ENCODE measurements at places on chromosomes 7 and 10.

GRCh38 chr10:86862373-86862772 is 95.0 kb downstream of the MMRN2 start:
- no peaks in the 10 kb centered on the region for H3K27me3 ChIP-seq
- H3K36me3 ChIP-seq = no peaks in the 10 kb centered on the region
- H3K4me3 ChIP-seq = no peak overlapping the region
- peaks cover 14% of the 10 kb centered on the region for H3K4me1 ChIP-seq

DNA sequence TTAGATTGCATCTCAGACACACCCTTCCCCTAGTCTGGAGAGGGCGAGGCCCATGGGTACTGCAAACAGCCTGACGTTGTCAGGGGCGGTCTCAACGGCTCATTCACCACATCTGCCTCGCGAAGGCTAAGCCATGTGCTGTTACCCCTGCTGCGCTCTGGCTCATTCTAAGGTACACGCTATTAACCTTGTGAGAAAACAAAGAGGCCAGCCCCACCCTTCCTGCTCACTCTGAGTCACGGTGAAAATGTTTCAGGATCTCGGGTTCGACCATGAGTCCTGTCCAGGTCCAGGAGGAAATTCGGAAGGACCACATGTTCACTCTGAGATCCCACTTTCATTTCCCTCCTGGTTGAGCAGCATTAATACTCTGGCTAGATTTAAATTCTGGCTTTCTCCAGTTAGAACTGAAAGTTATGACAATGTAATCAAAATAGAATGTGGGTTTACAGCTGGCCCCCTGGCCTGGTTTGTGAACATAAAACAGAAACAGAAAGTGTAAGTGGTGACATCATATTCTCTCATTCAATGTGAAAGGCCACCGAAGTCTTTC is 55.2 kb downstream of the EGFR start:
- peaks cover 42% of the 10 kb centered on the region for H3K4me1 ChIP-seq
- H3K4me3 ChIP-seq = no peak overlapping the region
- peak overlapping the region; percentile 72 for H3K27ac ChIP-seq
- no peak for DNase-seq
- no peaks in the 10 kb centered on the region for H3K27me3 ChIP-seq

GRCh38 chr10:94116848-94117247 is 123.1 kb downstream of the PLCE1 start:
- no peak for DNase-seq
- H3K36me3 ChIP-seq = no peaks in the 10 kb centered on the region
- no peak overlapping the region for H3K4me3 ChIP-seq

- no peak overlapping the region for H3K4me3 ChIP-seq
- no peaks in the 10 kb centered on the region for H3K27me3 ChIP-seq
- no peaks in the 10 kb centered on the region for H3K36me3 ChIP-seq
- H3K4me1 ChIP-seq = no peaks in the 10 kb centered on the region
- no peak overlapping the region for H3K27ac ChIP-seq
Observed at GRCh38 chr10:87675396-87676376, 16.0 kb downstream of the PAPSS2 start.

DNA sequence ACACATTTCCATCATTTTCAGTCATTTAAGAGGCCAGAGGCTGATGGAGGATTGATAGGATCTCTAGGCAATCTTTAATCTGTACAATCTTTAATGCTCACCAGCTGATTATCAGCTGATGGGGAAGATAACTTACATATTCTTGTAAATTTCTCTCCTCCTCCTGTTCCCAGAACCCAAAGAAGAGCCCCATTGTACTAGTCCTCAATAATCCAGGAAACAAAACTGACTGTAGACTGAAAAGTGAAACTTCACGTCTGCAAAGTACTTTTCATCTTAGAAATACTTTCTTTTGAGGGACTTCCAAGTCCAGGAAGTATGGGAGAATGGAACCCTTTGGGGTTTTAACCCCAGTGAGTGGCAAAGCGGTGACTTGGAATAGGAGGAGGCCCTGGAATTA is 283.3 kb downstream of the FRMD4A start:
- no peaks in the 10 kb centered on the region for H3K36me3 ChIP-seq
- H3K4me1 ChIP-seq = no peaks in the 10 kb centered on the region
- H3K4me3 ChIP-seq = no peak overlapping the region
- H3K27me3 ChIP-seq = no peaks in the 10 kb centered on the region
- H3K27ac ChIP-seq = no peak overlapping the region

- H3K36me3 ChIP-seq = no peaks in the 10 kb centered on the region
- H3K27ac ChIP-seq = no peak overlapping the region
- H3K4me1 ChIP-seq = no peaks in the 10 kb centered on the region
- no peak overlapping the region for H3K4me3 ChIP-seq
- no peak for DNase-seq
- no peaks in the 10 kb centered on the region for H3K27me3 ChIP-seq
Observed at GRCh38 chr10:75978213-75978612, 546.8 kb downstream of the LRMDA start.

GRCh38 chr10:131802996-131803395 is 97.8 kb upstream of the PPP2R2D start:
- H3K4me1 ChIP-seq = no peaks in the 10 kb centered on the region
- H3K27me3 ChIP-seq = no peaks in the 10 kb centered on the region
- no peak overlapping the region for H3K4me3 ChIP-seq

GRCh38 chr7:133512560-133512959 is 259.7 kb downstream of the EXOC4 start:
- no peaks in the 10 kb centered on the region for H3K4me1 ChIP-seq
- no peak overlapping the region for H3K27ac ChIP-seq
- no peaks in the 10 kb centered on the region for H3K27me3 ChIP-seq
- no peaks in the 10 kb centered on the region for H3K36me3 ChIP-seq

DNA sequence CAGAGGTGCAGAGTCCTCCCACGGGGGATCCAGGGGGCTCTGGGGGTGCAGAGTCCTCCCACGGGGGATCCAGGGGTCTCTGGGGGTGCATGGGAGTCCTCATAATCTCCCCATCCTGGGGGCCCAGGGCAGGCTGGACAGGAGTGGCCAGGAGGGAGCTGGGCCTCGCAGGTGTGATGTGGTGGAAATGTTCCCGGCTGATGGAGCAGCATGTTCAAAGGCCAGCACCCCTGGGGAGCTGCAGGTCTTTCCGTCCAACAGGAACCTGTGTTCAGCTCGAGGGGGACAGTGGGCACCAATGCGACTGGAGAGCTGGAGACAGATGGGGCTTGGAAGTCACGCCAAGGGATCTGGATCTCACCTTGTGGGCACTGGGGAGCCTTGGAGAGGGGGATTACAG is 38.5 kb upstream of the PSMG3 start:
- no peak overlapping the region for H3K4me3 ChIP-seq
- H3K27ac ChIP-seq = no peak overlapping the region
- no peaks in the 10 kb centered on the region for H3K4me1 ChIP-seq
- H3K27me3 ChIP-seq = peaks cover 6% of the 10 kb centered on the region
- DNase-seq = no peak

GRCh38 chr10:49207113-49207512 is 18.9 kb upstream of the TMEM273 start:
- no peak overlapping the region for H3K27ac ChIP-seq
- H3K27me3 ChIP-seq = no peaks in the 10 kb centered on the region
- H3K4me3 ChIP-seq = no peak overlapping the region
- DNase-seq = no peak
- no peaks in the 10 kb centered on the region for H3K4me1 ChIP-seq

GRCh38 chr10:3258394-3258793 is 85.8 kb upstream of the PITRM1 start:
- no peaks in the 10 kb centered on the region for H3K4me1 ChIP-seq
- no peaks in the 10 kb centered on the region for H3K36me3 ChIP-seq
- no peak for DNase-seq

- no peaks in the 10 kb centered on the region for H3K36me3 ChIP-seq
- peaks cover 32% of the 10 kb centered on the region for H3K4me1 ChIP-seq
- no peak overlapping the region for H3K4me3 ChIP-seq
- no peak overlapping the region for H3K27ac ChIP-seq
- DNase-seq = no peak
Observed at GRCh38 chr10:117363028-117363427, 12.2 kb downstream of the PDZD8 start.

GRCh38 chr7:68720697-68721096 is 877.6 kb upstream of the AUTS2 start:
- no peak for DNase-seq
- no peak overlapping the region for H3K4me3 ChIP-seq
- H3K27me3 ChIP-seq = no peaks in the 10 kb centered on the region
- no peak overlapping the region for H3K27ac ChIP-seq
- H3K4me1 ChIP-seq = no peaks in the 10 kb centered on the region
- H3K36me3 ChIP-seq = no peaks in the 10 kb centered on the region

DNA sequence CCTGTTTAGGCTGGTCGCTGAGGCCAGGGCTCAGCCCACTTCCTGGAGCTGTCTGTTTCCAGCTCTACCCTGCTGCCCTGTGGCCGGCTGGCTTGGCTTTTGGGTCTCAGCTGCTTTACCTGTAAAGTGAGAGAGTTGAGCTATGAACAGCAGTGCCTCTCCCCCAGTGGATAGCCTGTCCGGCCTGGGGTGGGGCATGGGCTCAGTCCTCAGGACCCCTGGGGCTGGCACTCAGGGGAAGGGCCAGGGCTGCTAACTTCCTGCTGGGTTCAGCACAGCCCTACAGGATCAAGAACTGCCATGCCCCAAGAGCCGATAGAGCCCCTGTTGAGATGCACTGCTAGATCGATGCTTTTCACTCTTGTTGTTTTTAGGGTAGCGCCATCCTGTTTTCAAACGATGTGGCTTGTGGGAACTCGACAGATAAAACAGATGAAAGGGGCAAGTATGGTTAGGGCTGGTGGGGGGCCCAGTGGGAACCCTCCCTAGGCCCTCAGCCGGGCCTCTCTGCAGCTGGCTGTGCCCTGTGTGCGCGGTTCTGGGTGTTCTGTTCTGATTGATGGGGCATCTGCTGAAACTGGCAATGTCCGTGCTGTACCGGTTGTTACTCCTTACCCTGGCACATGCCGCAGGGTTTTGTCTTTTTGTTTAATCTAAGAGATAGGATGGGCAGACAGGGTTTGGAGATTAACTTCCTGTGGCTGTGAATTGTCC is 10.0 kb upstream of the SFRP5 start:
- H3K36me3 ChIP-seq = no peaks in the 10 kb centered on the region
- H3K4me3 ChIP-seq = no peak overlapping the region
- H3K27ac ChIP-seq = peak overlapping the region; percentile 41
- DNase-seq = no peak

DNA sequence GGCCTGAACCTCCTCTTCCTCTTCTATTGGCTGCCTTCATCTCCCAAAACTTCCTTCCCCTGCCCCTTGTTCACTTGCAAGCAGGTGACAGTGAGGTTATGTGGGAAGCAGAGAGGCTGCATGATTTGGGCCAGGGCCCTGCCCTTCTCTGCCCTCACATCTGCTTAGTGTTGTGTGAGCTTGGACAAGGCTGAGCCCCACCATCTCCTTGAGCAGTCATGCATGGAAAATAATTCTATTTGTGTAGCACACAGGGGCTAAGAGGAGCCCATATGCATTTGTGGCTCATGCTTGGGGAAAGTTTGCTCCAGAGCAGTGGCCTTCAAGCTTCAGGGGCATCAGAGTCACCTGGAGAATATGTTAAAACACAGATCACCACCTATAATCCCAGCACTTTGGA is 26.8 kb upstream of the AQP1 start:
- no peak overlapping the region for H3K4me3 ChIP-seq
- H3K4me1 ChIP-seq = no peaks in the 10 kb centered on the region
- H3K36me3 ChIP-seq = no peaks in the 10 kb centered on the region
- DNase-seq = no peak

DNA sequence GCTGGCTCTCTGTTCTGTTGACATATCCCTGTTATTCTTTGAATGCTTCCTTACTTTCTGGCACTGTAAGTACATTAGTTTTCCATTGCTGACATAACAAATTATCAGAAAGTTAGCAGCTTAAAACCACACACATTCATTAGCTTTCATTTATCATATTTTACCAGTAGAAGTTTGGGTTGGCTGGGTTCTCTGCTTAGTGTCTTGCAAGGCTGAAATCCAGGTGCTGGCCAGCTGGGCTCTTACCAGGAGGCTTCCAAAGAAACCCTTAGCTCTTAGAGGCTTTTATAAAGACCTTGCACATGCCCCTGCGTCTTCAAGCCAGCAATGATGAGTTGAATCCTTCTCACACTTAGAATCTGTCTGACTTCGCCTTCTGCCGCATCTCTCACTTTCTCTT is 160.6 kb downstream of the MLLT10 start:
- no peak overlapping the region for H3K4me3 ChIP-seq
- H3K36me3 ChIP-seq = no peaks in the 10 kb centered on the region
- DNase-seq = no peak
- H3K27ac ChIP-seq = no peak overlapping the region

- H3K4me1 ChIP-seq = peaks cover 9% of the 10 kb centered on the region
- no peaks in the 10 kb centered on the region for H3K27me3 ChIP-seq
- no peak overlapping the region for H3K27ac ChIP-seq
- no peak overlapping the region for H3K4me3 ChIP-seq
- no peak for DNase-seq
- H3K36me3 ChIP-seq = peaks cover 44% of the 10 kb centered on the region
Observed at GRCh38 chr7:149197675-149198074, 2.3 kb downstream of the ZNF282 start.

DNA sequence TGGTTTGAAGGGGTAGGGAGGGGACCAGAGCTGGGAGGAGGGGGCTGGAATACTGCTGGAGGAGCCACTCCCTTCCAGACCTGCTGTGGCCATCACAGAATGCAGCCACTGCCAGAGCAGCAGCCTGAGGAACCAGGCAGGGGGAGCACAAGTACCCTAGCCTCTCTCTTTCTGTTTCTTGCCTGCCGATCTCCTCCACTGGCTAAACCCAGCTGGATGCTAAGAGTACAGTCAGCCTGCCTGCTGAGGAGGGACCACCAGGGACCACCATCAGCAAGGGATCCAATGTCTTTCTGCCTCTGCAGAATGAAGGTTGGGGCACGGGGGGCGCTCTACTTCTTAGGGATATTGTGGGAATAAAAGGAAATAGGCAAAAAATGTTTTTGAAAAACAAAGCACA is 4.7 kb downstream of the BLVRA start:
- H3K36me3 ChIP-seq = no peaks in the 10 kb centered on the region
- DNase-seq = no peak
- no peak overlapping the region for H3K27ac ChIP-seq
- H3K4me3 ChIP-seq = no peak overlapping the region

- no peaks in the 10 kb centered on the region for H3K36me3 ChIP-seq
- no peak for DNase-seq
- H3K27ac ChIP-seq = no peak overlapping the region
- no peak overlapping the region for H3K4me3 ChIP-seq
Observed at GRCh38 chr10:88028654-88029053, 165.2 kb downstream of the PTEN start.

DNA sequence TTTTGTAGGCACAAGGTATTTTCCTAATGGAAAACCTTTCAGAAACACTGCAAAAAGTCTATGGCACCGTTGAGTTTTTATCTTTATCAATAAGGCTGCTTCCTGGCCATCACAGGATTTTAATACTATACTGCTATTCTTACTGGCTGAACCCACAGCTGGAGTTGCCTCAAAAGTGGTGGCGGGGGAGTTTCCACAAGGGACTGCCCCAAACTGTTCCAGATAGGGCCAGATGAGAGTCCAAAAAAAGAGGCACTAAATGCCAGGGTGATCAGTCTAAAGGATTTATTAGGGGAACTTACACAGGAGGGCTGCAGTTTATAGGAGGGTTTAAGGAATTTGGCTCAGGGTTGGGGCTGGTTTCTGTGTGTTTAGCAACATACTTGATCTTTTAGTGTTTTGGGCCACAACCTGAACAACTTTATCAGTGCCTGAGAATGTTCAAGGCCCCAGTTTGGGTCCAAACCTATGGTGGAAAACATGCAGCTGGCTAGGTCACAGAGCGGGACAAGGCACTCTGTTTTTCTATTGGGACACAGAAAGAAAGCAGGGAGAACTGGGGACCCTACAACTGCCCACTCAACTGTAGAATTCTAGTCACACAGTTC is 41.4 kb downstream of the STAM start:
- no peaks in the 10 kb centered on the region for H3K36me3 ChIP-seq
- no peak overlapping the region for H3K27ac ChIP-seq
- DNase-seq = no peak
- no peaks in the 10 kb centered on the region for H3K27me3 ChIP-seq
- no peak overlapping the region for H3K4me3 ChIP-seq

Data from gastrocnemius medialis (tissue), 4 donors.